ENCODE measurements at places on chromosomes 4 and X. TPM values are rescaled to one million over a fixed set of nuclear protein-coding genes. Genes with fewer than 3 reads are reported as not detected.

GUCY1A1 gene
- 0.64 TPM for total RNA-seq

MAGEC1 gene
- total RNA-seq: not detected

TRIM61 gene
- total RNA-seq: under 0.01 TPM

SRPX2 gene
- 16.8 TPM for total RNA-seq

PABPC5 gene
- total RNA-seq: 0.24 TPM

DTHD1 gene
- 0.85 TPM for total RNA-seq

PPARGC1A gene
- 2.4 TPM for total RNA-seq

BEND2 gene
- total RNA-seq: not detected

DSPP gene
- total RNA-seq: not detected

F11 gene
- total RNA-seq: not detected

MAGEA8 gene
- total RNA-seq: not detected

NR3C2 gene
- total RNA-seq: 0.64 TPM

GPR173 gene
- total RNA-seq: 0.24 TPM

HTN3 gene
- not detected for total RNA-seq

STATH gene
- total RNA-seq: not detected

SYTL4 gene
- 1.9 TPM for total RNA-seq

SLC38A5 gene
- total RNA-seq: 301 TPM

REST gene
- total RNA-seq: 21.1 TPM

AKAP4 gene
- not detected for total RNA-seq

AR gene
- not detected for total RNA-seq

FREM3 gene
- total RNA-seq: not detected

MCF2 gene
- total RNA-seq: under 0.01 TPM

SLC26A1 gene
- total RNA-seq: 0.21 TPM

KCNIP4 gene
- total RNA-seq: 0.48 TPM

PAGE2B gene
- total RNA-seq: not detected

PRR32 gene
- total RNA-seq: not detected

Data from tracheal epithelial cell (primary cell).